ENCODE measurements at places on chromosomes 2 and 18.
A peak's percentile ranks its signal among the peaks of the same experiment; 100 is the strongest.

DNA sequence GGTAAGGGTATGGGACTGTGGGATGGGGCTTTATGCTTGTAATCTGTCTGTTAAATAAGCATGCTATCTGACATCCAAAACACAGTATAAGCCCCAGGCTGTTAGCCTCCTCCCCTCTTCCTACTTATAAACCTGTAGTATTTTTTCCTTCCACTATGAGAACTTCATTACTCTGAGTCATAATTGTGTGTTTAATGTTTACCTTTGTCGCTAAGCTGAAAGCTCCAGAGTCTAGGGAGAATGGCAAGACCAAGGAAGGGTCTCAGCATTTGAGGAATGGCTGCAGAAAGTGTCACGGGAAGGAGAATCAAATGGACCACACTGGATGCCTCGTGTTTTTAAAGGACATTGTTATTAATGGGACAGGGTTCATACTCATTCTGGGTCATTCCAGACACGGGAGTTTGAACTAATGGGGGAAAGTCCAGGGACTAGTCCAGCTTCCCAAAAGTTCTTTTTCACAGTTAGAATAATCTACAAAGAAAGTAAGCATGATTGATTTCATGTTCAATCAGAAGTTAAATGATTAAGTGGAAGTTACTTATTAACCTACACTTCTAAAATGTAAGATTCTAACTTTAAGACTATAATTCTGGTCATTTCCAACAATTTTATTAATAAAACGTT, 292.2 kb downstream of the AFF3 start:
- DNase-seq = peak; percentile 73

GRCh38 chr2:170969030-170969429, 40.0 kb downstream of the GORASP2 start:
- no peak for DNase-seq

- no peak for DNase-seq
These were observed 102.4 kb upstream of the ZFP36L2 start for GRCh38 chr2:43328832-43329231.

DNA sequence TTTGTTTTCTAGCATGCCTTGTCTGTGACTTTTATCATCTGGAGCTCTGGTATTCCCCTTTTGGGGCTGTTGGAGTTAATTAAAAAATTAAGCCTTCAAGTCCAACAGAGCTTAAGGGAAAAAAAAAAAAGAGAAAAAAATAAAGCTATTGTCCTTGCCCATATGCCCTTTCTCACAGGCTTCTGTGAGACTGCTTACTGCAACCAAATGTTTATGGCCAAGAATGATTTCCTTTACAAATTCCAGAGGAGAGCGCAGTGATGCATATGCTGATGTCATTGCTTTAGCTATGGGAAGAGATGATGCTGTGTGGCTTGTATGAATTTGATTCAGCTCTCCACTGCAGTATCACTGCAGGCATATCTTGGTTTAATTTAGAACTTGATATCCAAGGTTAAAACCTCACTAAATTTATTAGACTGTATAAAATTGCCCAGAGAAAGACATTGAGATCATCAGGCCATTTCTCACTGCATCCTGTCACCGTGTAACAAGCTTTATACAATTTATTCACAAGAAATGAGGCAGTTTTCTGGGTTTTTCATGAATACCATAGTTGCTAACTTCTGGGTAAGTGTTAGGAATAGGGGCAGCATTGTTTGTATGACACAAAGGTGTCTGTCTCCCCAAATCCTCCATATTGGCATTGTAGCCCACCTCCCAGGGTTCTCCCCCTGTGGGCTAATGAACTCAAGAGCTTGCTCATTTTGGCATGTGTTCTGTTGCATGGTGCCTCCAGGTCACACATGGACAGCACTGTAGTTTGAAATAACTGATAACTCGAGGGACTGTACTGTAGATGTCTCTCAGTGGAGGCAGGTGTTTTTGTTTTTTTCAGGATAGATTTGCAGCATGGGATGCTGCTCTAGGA, 85.0 kb downstream of the TANC1 start:
- peak; percentile 99 for DNase-seq

GRCh38 chr2:70992945-70993853, 1.5 kb downstream of the TEX261 start:
- DNase-seq = no peak

DNA sequence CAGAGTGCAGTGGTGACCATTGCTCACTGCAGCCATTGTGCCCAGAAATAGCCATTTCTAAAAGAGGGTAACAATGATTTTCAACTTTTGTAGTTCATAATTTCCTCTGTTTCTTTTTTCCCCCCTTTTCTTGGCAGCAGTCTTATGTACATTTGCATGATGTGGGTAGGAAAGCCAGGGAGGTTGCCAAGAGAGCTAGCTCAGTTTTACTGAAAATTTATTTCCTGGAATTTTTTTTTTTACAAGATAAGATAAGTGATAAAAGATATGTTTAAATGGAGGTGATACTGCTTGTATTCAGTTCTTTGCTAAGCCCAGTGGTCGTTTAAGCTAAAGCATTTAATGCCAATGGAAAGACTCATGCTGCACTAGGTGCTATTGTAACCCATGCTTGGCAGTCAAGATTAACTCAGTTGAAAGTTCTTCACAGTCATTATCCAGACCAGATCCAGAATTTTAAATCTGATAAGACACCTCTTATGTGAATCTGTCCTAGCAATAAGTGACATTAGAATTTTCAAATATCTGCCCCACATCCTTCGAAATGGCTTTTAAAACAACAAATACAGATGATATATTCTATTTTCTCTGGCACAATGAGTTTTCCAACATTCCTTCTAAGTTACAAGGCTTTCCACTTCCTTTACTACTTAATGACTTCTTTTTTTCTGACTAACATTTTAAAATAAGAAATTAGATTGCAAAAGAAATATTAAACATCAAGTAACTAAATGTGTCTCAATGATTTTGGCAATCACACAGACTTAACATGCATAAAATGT, 4.4 kb upstream of the ATP8B1 start:
- peak; percentile 82 for DNase-seq

- DNase-seq = peak; percentile 42
These were observed 599.1 kb downstream of the NYAP2 start for GRCh38 chr2:225998653-225999052.

- peak; percentile 89 for DNase-seq
These were observed 35.8 kb upstream of the SCLY start for GRCh38 chr2:238024986-238025385.

- DNase-seq = no peak
These were observed 761.9 kb downstream of the SATB2 start for GRCh38 chr2:198695879-198696278.

DNA sequence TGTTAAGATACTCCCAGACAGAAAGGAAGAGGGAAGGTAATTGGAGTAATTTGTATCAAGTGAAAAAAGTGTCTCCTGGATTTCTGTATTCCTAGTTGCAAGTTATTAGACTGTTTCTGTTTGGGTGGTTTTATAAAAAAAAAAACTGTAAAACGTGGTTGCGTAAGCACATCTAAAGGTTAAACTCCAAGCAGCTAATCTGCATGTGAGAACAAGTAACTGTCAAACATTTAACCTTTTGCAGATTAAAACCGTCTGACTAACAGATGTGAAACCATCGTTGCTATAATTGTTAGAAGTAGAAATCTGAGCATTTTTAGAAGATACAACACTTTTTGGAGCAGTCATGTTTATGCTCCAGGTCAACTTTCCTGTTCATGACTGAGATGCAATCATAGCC, 72.3 kb downstream of the AFF3 start:
- peak; percentile 53 for DNase-seq

DNA sequence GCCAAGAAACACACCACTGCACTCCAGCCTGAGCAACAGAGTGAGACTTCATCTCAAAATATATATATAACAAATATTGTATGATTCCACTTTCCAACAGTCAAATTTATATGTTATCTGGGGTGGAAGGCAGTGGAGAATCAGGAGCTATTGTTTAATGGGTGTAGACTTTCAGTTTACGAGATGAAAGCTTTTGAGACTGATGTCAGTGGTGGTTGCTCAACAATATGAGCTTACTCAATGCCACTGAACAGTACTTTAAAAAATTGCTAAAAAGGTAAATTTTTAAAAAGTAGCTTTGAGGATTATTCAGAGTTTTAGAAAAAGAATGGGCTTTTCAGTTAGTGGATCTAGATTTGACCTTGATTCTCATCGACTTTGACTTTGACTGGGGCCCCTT, 105.9 kb upstream of the ST6GAL2 start:
- no peak for DNase-seq

GRCh38 chr2:10659898-10660568, 29.7 kb downstream of the NOL10 start:
- DNase-seq = peak; percentile 90
